Activated T-cell treated with anti-CD3 and anti-CD28 coated beads for 48 hours (primary cell): ENCODE measurements at places on chromosomes 7 and 10.
A peak's percentile ranks its signal among the peaks of the same experiment; 100 is the strongest.

- DNase-seq = no peak
These were observed 52.2 kb upstream of the SHH start for GRCh38 chr7:155864271-155864985.

- peak; percentile 59 for DNase-seq
These were observed 14.0 kb downstream of the SLC29A4 start for GRCh38 chr7:5296611-5297226.

DNA sequence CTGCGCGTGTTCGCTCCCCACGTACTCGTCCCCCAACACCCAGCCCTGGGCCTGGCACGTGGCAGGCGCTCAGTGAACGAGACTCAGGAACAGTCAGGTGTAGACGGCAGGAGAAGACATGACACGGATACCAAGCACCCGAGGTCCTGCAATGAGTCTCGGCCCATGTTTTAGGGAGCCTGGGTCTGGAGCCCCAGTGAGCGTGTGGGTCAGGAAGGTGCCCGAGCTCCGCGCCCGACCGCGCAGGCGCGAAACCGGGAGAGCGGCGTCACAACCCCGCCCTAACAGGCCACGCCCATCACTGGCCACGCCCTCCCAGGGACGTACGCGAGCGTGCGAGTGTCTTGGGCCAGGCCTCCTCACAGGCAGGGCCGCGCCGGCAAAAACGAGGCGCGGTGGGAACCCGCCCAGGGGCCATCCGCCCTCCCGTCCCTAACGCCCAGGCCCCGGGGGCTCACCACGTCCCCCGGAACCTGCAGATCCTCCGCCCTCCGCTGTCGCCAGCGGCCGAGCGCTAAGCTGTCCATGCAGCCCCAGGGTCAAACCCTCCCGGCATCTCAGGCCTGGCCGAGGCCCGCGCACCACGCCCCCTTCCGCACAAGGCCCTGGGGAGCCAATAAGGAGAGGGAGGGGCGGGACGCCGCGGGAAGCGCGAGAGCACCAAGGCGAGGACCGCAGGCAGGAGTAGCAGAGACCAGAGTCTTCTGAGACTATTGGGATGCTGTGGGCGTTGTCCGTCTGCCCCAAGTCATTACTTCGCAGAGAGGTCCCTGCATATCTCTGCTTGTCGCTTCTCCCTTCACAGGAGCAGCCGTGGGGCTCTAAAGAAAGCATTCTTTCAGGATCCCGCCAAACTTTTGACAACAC is at the start of gene C10orf143:
C10orf143 (minus strand) TSS at position 585 of the 867 bp plus-strand sequence; CDS start at position 527, 58 bp downstream.
- DNase-seq = peak; percentile 98

DNA sequence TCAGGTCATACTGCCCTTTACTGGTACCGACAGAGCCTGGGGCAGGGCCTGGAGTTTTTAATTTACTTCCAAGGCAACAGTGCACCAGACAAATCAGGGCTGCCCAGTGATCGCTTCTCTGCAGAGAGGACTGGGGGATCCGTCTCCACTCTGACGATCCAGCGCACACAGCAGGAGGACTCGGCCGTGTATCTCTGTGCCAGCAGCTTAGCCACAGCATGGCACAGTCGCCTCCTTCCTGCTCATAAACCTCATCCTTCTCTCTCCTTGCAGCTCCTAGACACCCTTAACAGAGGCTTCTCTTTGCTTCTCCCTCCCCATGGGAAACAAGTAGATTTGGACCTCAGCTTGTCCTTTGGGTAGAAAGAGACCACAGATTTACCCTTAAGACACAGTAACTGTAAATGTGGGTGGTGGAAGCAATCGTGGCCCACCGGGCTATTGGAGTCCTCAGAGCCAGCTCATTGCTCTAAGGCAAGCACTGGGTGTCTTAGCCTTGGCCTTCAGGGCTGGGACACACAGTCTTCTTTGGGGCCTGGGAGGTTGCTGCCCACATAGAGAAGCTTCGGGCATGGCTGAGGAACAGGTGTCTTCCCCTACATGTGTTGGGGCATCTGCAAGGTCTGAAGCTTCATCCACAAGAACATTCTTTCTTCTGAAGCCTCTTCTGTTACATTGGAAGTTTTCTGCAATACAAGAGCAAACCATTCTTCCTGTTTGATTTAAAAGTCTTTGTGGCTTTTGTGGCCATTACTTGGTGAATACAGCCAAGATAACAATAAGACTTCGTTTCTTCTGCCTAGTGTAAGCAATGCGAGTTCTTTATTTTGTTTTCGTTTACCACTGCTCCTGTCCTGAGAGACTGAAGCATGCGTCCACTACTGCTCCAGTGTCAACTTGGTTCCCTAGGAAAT is 95.5 kb upstream of the PRSS58 start:
- DNase-seq = no peak

DNA sequence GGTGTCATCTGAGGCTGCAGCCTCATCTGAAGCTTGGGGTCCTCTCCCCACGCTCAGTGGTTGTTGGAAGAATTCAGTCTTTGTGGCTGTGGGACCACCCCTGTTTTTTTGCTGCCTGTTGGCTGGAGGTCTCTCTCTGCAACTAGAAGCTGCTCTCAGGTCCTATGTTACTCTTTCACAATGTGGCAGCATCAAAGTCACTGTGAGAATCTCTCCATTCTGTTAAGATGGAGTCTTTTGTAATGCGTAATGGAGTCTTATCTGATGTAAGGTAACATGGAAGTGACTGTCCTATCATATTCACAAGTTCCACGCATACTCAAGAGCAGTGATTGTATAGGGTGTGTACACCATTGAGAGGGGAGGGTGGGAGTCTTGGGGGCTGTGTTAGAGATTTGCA is 24.9 kb downstream of the TSPAN13 start:
- no peak for DNase-seq

DNA sequence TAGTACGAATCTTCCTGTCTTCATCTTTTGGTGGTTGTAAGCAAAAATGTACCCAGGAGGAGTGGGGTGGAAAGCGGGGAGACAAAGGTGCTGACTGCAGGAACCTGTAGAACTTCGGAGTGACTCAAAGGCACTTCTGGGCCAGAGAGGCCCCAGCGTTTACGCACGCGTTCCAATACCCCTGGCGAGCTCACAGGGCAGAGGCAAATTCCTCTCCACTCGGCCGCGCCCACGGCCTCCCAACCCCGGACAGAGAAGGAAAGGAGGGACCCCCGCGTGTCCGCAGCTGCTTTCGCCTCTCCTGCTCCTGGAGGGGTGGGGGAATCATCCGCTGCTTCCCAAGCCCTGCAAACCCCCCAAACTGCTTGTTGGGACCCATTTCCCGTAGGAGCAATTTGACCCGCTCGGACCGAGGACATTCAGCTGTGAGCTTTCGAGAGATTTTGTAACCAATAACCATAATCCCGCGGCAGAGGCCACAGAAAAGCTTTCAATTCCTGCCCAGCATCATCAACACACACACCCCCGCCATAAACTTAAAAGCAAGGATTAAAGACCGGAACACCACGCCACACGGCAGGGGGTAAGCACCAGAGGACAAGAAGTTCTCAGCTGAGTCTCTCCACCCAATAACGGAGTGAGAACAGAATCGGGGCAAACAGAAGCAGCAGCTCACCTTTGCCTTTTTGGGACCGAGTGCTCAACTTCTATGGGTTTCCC is 2.3 kb downstream of the IGF2BP3 start:
- no peak for DNase-seq

GRCh38 chr7:102917436-102918353 is 4.9 kb downstream of the LRRC17 start:
- DNase-seq = no peak

DNA sequence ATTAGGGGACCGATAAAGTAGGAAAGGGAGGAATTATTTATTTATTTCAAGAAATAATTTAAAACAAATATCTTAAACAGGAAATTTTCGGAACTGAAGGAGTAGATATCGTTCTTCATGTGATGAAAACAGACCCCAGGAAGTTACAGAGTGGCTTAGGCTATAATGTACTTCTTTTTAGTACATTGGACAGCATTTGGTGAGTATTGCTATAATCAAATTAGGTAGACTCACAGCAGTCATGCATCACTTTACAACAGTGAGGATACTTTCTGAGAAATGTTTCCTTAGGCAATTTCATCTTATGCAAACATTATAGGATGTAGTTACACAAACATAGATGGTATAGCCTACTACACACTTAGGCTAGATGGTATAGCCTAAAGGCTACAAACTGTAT is 33.0 kb downstream of the FAM237B start:
- no peak for DNase-seq

- DNase-seq = no peak
These were observed 797.2 kb downstream of the TNS3 start for GRCh38 chr7:46784732-46785131.

- DNase-seq = no peak
These were observed 254.9 kb upstream of the PHF14 start for GRCh38 chr7:10718768-10719167.

- peak; percentile 52 for DNase-seq
These were observed 1.1 kb downstream of the VIM start for GRCh38 chr10:17229016-17229716.

- no peak for DNase-seq
These were observed 81.3 kb downstream of the RAPGEF5 start for GRCh38 chr7:22275661-22276060.

DNA sequence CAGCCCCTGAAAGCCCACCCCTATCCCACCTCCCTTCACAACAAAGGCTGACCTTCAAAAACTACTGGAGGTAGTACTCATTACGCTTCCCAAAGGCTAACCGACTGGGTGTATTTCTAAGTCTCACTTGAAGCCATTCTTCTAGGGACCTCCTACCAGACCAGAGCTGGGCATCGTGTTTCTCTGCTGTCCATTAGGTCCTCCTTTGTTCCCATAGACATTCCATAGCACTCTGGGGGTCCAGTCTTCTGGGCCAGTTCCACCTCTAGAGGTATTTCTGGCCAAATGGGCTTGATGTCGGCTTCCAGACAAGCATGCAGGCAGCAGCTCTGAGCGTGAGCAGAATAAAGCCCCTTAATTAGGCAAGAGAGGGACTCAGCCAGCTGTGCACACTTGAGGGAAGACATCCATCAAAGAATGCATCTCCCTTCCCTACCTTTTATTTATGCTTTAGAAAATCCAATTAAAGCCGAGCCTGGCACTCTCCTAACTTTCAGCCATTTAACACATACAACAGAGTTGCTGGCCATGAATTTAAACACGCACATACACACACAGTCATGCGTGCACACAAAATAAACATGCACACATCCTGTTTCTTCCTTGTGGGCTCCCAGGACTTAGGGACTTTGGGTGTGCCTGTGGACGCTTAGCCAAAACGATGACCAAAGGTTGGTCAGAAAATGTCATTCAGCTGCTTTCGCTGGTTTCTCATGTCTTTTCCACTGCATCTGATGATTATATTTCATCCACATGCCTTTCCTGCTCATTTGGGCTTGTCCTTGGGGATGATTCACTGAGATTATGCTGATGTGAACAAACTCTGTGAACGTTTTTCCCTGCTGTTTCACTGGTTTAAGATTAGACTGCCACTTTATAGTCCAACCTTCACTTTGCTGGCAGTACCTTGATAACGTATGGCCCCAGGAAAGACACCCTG is 362.0 kb upstream of the NFE2L3 start:
- DNase-seq = no peak

- no peak for DNase-seq
These were observed 121.4 kb downstream of the POU6F2 start for GRCh38 chr7:39099146-39099545.

- no peak for DNase-seq
These were observed 972 bp downstream of the ORC5 start for GRCh38 chr7:104206841-104207240.

DNA sequence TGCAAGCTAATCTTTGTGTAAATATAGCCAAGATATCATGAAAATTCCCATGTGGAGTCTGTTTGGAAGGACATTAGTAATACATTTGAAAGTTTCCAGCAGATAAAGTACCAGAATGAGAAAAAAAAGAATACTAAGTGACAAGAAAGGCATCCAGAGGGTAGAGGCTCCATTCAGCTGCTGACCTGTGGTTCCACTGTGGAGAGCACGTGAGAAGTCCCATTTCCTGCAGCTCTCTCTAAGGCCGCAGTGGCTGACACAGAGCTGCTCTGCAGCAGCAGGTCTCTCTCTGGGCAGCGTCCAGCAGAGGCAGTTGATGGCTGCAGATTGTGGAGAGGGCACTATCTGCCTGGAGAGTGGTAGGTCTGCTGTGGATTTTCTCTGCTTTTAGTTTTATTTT is 100.1 kb upstream of the TMEM72 start:
- DNase-seq = no peak

GRCh38 chr10:100791369-100792058 is 46.1 kb downstream of the PAX2 start:
- no peak for DNase-seq

GRCh38 chr7:123666492-123666891 is 10.8 kb downstream of the LMOD2 start:
- DNase-seq = no peak

GRCh38 chr7:70857793-70858545 is 274.0 kb upstream of the GALNT17 start:
- DNase-seq = no peak

GRCh38 chr10:94777886-94778458 is 15.5 kb downstream of the CYP2C19 start:
- no peak for DNase-seq
